ENCODE measurements at places on chromosomes 7 and 10.

DNA sequence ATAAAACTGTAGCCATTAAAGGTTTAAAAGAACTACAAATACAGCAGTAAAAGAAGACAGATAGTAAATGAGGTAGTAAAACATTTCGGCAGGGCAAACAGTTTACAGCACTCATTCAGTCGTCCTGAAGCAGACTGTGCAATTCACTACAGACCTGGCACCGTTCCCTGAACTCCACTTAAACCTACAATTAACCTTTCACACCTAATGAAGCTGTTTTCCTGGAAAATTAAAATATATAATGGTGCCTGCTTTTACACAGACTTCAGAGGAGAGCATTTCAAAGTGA is 335.3 kb downstream of the GFRA1 start:
- DNase-seq: no peak

- DNase-seq: no peak
These were observed 710 bp downstream of the MRPL43 start for GRCh38 chr10:100986623-100986951.

GRCh38 chr10:12350167-12350872 is 973 bp downstream of the CAMK1D start:
- no peak for DNase-seq

DNA sequence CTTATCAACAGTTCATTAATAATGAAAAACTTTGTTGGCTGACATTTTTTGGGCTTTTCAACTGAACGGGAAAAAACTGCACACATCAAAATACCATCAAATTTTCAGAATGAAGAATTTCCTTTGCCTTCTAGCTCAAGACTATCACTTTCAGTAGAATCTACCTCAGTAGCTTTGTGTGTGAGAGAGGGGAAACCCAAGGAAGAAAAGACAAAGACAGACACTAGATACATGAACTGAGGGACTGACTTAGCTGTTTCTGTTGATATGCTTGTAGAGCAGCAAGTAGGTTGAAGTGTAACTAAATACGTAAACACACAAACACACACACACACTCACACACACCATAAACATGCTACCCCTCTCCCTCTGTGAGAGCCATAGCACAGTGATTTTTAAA is 257.1 kb downstream of the CDK14 start:
- no peak for DNase-seq

DNA sequence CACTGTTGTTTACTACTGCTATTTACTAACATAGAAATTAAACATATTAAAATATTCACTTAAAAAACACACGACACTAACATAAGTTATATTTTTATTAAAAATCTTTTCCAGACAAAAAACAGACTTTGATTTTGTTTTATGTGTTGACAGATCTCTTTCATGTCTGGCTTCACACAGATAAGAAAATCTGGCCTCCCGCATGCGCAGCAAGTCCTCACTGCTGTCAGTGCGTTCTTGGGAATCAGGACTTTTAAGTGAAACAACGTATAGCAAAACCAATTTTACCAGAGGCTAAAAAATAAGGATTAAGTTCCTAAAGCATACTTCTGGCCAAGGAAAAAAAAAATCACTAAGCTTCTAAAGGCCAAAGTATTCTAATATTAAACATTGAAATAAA is 1.2 kb upstream of the IDI1 start:
- DNase-seq: no peak

DNA sequence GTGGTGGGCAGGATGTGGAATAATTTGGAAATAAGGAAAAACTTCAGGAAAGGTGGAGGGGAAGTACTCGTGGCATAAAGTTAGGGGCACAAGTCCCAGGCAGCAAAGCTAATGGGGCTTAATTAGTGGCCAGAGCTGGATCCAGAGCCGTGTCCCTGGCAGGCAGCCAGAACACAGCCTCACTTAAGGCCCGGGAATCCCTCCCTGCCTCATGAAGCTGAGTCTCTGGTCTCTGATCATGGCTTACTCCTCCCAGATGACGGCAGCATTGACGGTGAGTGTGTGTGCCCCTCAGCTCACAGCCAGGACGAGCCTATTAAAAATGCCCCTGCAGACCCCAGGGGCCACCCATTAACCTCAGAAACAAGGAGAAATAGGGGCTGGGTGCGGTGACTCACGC is 48.2 kb upstream of the NPTX2 start:
- DNase-seq: no peak

Measured in gastrocnemius medialis (tissue), 4 donors.